Cerebellar nuclear complex (tissue), 1 donor: ENCODE measurements at places on chromosomes 2 and 18.

GRCh38 chr18:12254136-12254819 lies at the start of gene CIDEA:
Gene CIDEA (plus strand): TSS chr18:12254361. CDS start chr18:12254384, 23 bp downstream.
- DNase-seq, result no peak

DNA sequence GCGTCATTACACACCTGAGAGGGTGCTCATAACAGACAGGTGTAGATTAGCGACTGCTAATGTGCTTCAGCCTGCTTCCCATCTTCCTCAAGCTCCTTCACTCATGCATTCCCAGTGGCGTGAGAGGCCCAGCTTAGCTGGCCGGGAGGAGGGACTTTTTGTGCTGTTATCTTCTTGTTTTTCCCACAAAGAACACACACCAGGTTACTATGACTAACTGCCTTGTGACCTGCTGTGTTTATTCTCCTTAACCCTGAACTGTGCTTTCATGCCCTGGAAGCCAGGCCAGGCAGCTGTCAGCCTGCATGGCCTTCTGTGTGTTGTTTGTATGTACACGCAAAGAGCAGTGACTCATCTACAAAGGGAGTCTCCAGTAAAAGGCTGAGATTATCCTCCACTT lies 143.8 kb downstream of the PIEZO2 start:
- no peak for DNase-seq

- DNase-seq, result no peak
These were observed 170.7 kb upstream of the FSIP2 start for GRCh38 chr2:185567940-185568339.

- no peak for DNase-seq
These were observed 56.1 kb downstream of the DYNAP start for GRCh38 chr18:54647176-54647575.

GRCh38 chr2:127129937-127130336 lies 23.0 kb upstream of the BIN1 start:
- no peak for DNase-seq

DNA sequence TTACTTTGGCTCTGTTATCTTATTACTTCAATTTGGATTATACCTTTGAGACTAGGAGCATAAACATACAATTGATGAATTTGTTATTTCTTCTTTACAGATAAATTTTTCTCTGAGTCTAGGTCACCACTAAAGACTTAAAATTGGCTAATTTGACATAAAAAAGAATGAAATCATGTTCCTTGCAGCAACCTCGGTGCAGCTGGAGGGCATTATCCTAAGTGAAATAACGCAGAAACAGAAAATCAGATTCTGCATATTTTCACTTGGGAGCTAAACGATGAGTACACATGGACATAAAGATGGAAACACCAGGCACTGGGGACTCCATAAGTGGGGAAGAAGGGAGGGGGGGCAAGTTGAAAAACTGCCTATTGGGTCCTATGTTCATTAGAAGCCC lies 172.8 kb upstream of the SESTD1 start:
- DNase-seq, result no peak

DNA sequence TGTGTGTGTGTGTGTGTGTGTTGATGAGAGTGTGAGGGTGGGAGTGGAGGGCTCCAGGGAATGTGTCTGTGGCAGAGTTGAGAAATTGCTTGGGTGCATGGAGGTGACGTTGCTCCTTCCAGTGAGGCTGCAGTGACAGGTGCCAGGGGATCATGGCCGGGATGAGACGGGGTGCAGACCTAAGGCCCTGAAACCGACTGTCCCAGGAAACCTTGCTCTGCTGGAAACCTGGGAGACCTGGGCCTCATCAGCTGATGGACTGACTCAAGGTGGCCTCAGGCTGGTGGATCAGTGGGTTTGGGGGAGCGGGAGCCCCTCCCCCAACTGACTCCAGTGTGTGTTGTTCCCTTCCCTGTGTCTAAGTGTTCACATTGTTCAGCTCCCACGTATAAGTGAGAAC lies 56.6 kb downstream of the INHBB start:
- DNase-seq, result no peak

DNA sequence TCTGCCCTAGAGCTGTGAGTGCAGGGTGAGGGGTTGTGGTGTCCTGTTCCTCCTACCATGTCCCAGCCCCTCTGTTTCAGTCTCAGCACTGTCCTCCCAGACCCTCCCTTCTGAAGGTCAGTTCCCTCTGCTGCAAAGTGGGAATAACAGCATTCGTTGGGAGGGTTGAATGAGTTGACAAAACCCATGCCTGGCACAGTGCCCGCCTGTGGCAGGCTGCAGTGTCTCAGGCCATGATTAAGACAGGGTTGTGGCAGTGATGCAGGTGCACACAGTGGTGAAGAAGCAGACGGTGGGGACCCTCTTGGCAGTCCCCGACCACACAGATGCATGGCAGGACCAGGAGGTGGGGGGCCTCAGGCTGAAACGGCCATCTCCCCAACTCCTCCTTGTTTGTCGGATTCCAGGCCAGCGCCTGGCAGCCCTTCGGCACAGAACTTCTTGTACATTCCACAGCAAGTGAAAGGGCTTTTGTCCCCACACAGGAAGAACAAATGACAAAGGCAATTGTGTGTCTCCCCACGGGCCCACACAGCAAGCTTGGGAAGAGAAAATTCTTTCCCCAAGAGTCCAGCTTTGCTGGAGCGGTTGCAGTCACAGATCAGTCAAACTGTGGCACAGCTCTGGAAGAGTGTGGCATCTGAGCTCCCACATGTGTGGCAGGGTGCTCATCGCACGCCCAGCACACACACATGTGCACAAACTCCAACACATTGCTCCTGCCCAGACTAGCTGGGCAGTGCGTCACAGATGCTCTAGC lies 92.0 kb upstream of the MSH2 start:
- DNase-seq, result no peak

- DNase-seq, result no peak
These were observed 118.3 kb upstream of the DSEL start for GRCh38 chr18:67634631-67635338.

GRCh38 chr2:157698430-157698829 lies 69.8 kb upstream of the ACVR1C start:
- DNase-seq, result no peak

GRCh38 chr2:41393621-41394020 lies 654.2 kb upstream of the PKDCC start:
- DNase-seq, result no peak

- no peak for DNase-seq
These were observed 405.8 kb upstream of the SLC39A10 start for GRCh38 chr2:195251214-195251613.

GRCh38 chr2:95345081-95345562 lies 48.0 kb downstream of the KCNIP3 start:
- DNase-seq, result no peak

DNA sequence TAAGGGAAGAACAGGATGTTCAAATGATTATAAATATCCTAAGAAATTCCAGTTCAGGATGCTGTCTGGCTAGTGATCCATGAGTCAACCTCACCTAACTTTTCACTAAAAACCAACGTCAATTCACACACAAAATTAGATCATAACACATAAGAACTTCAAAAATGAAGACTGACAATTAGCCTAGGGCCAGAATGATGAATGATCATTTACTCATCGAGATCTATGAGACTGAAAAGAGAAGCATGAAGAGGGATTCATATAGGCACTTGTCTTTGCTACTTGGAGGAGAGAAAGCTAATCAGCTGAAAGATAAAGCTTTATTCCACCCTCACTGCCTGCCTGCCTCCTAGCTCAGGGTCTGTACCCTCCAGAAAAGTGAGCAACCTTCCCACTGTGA lies 29.8 kb downstream of the ADD2 start:
- no peak for DNase-seq

DNA sequence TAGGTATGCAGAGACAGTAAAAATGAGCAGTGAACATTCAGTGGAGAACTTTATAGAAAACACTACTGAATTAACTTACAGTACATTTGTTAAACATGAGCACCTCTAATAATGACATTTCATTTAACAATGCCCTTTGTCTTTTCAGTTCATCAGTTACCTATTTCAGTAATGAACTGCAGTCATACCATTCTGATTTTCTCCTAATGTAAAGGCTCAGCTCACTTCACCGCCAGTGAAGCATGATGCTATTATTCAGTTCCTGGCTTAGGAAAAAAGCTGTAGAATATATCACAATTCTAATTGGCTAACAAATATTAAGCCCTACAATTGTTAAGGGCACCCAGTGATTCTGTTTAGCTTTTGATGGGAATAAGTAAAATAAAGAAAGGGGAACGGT lies 37.1 kb upstream of the CCDC93 start:
- DNase-seq, result no peak

- DNase-seq, result no peak
These were observed 1.1 kb upstream of the SEH1L start for GRCh38 chr18:12946549-12947284.

DNA sequence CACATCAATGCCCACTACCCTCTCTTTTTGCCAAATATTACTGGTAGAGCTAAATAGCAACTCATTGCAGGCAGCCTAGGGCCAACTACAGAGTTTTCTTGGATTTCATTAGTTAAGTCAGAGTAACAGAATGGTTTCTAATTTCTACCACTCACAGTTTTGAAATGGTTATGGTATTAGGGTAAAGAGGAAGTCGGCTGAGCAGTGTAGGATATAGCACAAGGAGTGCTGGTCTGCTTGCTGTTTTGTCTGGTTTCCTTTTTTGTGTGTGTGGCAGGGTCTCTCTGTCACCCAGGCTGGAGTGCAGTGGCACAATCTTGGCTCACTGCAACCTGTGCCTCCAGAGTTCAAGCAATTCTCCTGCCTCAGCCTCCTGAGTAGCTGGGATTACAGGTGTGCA lies 289.2 kb upstream of the CCDC68 start:
- no peak for DNase-seq

GRCh38 chr2:159890551-159891266 lies 92.7 kb upstream of the CD302 start:
- DNase-seq, result no peak

- no peak for DNase-seq
These were observed 949.9 kb upstream of the NRXN1 start for GRCh38 chr2:51981783-51982182.

DNA sequence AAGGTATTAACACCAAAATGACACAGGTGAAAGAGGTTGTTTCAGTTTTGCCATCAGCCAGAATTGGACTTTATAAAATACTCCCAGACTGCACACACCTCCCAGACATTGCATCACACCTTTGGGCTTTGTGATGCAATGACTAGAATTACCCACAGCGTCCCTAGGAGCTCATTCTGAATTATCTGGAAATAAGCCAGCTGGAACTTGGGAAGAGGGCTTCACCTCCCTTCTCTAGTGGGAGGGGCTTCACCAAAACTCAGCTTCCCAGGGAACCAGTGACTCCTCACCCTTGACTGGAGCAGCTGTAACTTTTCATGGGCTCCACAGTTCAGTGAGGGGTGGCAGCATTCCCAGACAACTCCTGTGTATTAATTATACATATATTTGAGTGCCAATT lies 83.1 kb upstream of the BZW1 start:
- DNase-seq, result no peak

DNA sequence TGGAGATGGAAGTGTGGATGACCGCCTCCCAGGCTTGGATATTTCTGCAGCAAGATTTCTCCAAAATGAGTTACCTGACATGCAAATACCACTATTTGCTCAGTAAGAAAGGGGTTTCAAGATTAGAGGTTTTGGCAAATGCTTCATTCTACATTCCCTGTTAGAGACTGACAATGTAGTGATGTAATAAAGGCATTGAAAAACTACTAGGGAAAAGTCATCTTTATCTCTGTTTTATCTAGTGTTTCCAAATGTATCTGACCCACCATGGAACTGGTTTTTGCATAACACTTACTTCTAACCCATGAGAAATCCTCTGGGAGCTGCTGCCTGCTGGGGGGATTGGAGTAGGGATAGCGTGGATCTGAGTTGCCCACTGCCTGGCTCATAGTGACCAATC lies 33.0 kb upstream of the NTSR2 start:
- DNase-seq, result no peak

- no peak for DNase-seq
These were observed 90.9 kb upstream of the ID2 start for GRCh38 chr2:8590938-8591337.

- DNase-seq, result no peak
These were observed 129.7 kb upstream of the MGAT5 start for GRCh38 chr2:134124047-134124753.

- no peak for DNase-seq
These were observed 22.7 kb upstream of the SPR start for GRCh38 chr2:72864500-72864899.

DNA sequence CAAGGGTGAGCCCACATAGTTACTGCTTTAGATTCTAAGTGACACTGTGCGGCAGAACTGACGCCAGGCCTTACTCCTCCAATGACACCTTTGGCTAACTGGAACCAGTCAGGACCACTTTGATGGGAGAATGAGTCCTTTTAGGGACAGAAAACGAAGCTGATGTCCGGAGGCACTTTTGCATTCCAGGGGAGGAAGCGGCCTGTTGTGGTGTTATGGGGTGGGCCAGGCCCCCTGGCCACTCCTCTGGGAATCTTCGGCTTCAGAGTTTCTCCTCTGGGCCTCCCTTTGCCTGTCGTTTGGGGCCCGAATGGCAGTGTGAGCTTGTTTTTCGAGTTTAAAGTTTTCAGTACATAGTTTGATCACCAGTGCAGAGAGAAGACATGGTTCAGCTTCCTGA lies 65.9 kb downstream of the MBP start:
- DNase-seq, result no peak

DNA sequence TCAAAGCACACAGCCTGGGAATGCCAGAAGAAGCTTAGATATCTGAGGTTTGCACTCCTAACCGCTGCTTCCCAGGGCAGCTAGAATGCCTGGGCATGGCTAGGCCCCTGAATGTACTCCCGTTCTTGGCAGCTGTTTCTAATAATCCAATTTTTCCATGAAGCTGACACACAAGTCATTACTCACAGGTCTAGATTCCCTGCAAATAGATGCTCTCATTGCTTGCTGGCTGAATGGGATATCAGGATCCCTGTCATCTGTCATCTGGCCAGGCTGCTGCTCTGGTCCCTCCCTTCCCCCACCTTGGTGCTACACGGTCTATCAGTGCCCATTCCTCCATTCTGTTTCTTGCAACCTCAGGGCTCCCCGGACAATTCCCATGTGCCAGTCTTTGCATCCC lies 40.7 kb upstream of the TEX51 start:
- DNase-seq, result no peak

- no peak for DNase-seq
These were observed 185.0 kb upstream of the HS6ST1 start for GRCh38 chr2:128503399-128504245.

DNA sequence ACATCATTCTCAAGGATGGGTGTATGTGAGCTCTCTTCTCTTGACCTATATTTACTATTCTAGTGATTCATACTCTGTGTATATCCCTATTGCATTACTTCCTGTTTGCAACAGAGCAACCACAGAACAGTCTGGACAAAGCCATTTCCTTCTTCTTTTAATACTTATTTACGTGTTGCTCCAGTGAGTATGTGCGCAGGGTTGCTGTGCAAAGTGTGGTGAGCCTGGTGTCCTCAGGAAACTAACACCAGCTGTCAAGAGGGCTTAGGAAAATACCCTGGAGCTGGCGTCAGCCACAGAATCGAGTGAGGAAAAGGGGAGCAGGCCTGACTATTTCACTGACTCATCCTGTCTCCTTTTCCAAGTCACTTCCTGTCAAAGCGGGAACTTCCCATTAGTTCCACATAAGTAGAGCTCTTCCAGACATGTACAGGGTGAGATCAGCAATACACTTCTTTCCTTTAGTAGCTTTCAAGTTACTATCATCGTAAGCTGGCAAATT lies 214.1 kb upstream of the COPS8 start:
- no peak for DNase-seq

GRCh38 chr2:10292033-10292432 lies 10.7 kb upstream of the HPCAL1 start:
- no peak for DNase-seq

- no peak for DNase-seq
These were observed 167.0 kb upstream of the HAAO start for GRCh38 chr2:42959234-42960001.

GRCh38 chr2:233089851-233090250 lies 29.7 kb downstream of the INPP5D start:
- DNase-seq, result no peak

- no peak for DNase-seq
These were observed 2.3 kb downstream of the ATP6V1B1 start for GRCh38 chr2:70937866-70938585.
